Activated T-helper 1 cell treated with anti-CD3 and anti-CD28 coated beads, Interleukin-12 subunit alpha, Interleukin-12 subunit beta, Interleukin-2, Interleukin-4 antibody, amounts not matched to agents 30 ng/mL and 10 ng/mL and 1 ng/mL, durations not matched to agents 14 hours and 24 hours and 36 hours (primary cell): ENCODE measurements at places on chromosomes 1 and 21.

DNA sequence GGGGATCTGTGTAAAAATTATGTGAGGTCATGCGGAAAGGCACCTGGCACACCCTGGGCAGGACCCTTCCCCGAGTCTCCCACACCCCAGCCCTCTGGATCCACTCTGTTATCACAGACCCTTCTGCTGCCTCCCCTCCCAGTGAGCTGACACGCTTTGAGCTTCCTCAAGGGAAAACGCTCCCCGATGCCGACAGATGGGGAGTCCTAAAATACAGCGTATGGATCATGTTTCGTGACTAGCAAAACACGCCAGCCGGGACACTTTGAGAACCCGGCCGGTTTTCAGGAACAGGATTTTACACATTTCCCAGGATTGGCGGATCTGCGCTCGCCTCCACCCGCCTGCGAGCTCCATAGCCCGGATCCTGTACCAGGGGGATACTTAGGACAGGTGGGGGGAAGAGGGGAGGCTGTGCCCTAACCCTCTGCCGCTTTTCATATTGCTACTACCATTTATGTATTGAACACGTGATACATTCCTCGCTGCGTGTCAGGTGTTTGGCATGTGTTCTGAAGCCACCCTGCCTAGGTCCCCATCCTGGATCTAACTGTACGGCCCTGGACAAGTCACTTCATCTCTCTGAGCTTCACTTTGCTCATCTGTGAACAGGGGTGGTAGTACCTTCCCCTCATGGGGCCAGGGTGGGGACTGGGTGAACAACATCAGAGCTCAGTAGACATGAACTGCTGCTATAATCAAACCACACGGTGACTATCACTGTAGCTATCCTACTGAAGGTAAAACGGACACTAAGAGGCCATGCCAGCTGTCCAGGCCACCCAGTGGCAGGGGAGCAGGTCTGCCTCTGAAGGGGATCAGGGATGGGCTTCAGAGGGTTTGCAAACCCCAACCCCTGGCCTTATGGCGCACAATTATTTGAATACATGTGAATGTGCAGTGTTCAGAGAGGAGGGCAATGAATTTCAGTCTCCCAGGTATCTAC, 63.2 kb downstream of the SSBP3 start:
- DNase-seq: no peak
- peaks cover 5% of the 10 kb centered on the region for H3K36me3 ChIP-seq
- no peak overlapping the region for H3K27ac ChIP-seq
- no peaks in the 10 kb centered on the region for H3K27me3 ChIP-seq

- H3K27me3 ChIP-seq: peaks cover 9% of the 10 kb centered on the region
- H3K27ac ChIP-seq: no peak overlapping the region
- no peaks in the 10 kb centered on the region for H3K4me1 ChIP-seq
Observed at GRCh38 chr1:56584910-56585528, 5.7 kb upstream of the PLPP3 start.

DNA sequence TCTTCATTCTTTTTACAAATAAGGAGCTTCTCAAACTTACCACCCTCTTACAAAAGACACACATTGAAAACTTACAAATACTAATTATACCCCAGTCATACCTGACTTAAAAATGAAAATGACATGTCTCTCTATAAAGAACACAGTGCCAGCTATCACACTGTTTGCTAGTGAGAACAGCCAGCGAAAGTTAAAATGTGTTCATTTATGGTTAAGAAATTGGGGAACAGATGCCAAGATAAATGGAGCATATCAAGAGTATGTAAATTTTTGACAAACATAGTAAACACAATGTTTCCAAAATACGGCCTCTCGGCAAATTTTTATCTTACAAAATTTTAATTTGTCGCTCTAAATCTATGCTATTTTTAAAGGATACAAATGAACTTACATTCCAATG, 1422.9 kb downstream of the KCNT2 start:
- no peak overlapping the region for H3K27ac ChIP-seq
- no peak for DNase-seq
- H3K4me3 ChIP-seq: no peak overlapping the region
- H3K4me1 ChIP-seq: no peaks in the 10 kb centered on the region
- H3K27me3 ChIP-seq: peaks cover 3% of the 10 kb centered on the region
- no peaks in the 10 kb centered on the region for H3K36me3 ChIP-seq

DNA sequence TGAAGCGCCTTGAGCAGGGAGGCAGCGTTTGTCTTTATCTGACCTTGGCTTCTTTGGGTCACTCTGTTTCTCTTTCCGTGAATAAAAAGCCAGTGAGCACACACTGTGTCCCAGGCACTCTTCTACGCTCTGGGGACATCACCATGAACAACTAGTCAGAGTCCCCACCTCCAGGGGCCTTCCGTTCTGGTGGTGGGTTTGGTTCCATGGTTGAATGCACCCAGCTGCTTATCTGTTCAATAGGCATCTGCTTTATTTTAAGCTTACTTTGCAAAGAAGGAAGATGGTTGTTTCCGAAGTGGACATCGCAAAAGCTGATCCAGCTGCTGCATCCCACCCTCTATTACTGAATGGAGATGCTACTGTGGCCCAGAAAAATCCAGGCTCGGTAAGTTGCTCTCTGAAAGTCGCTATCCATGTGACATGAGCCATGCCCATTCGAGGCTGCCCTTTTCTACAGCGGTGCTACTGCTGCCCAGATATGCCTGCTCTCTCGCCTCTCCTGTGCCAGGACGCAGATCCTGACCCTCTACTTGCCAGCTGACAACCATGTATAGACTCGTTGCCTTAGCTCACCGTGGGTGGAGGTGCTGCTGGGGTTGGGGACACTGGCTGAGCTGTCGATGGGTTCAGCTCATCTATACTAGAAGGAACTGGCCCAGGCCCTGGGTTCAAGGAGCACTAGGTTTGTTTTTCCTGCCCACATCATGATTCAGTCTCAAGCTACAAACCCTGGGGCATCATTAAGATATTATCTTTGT, 5.9 kb downstream of the MX1 start:
- no peak overlapping the region for H3K4me3 ChIP-seq
- H3K4me1 ChIP-seq: peaks cover 73% of the 10 kb centered on the region
- no peaks in the 10 kb centered on the region for H3K27me3 ChIP-seq

- peak overlapping the region; percentile 54 for H3K27ac ChIP-seq
- H3K4me3 ChIP-seq: no peak overlapping the region
- peaks cover 1% of the 10 kb centered on the region for H3K27me3 ChIP-seq
Observed at GRCh38 chr1:153567621-153568366, 2.1 kb upstream of the S100A2 start.

- H3K36me3 ChIP-seq: no peaks in the 10 kb centered on the region
- no peaks in the 10 kb centered on the region for H3K4me1 ChIP-seq
- H3K27me3 ChIP-seq: no peaks in the 10 kb centered on the region
- no peak for DNase-seq
- H3K27ac ChIP-seq: no peak overlapping the region
Observed at GRCh38 chr1:44244986-44245385, 31.7 kb downstream of the DMAP1 start.

DNA sequence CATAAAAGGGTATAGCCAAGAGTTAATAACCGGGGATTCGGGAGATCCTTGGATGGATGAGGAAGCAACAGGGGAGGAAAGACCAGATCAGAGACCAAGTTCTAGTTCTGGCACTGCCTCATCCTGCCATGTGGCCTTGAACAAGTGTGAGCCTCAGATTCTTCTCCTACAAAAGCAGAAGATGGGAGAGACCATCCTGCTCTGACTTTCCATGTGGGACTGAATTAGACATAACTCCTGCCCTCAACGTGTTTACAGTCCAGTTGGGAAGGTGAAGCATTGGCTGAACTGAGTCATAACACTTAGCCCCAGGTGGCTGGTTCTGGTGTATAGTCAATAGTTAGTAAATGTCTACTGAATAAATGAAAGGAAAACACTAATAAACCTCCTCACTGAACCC, 12.1 kb upstream of the CNR2 start:
- no peak for DNase-seq
- peaks cover 6% of the 10 kb centered on the region for H3K27me3 ChIP-seq
- H3K36me3 ChIP-seq: no peaks in the 10 kb centered on the region
- H3K4me3 ChIP-seq: no peak overlapping the region
- H3K27ac ChIP-seq: no peak overlapping the region

DNA sequence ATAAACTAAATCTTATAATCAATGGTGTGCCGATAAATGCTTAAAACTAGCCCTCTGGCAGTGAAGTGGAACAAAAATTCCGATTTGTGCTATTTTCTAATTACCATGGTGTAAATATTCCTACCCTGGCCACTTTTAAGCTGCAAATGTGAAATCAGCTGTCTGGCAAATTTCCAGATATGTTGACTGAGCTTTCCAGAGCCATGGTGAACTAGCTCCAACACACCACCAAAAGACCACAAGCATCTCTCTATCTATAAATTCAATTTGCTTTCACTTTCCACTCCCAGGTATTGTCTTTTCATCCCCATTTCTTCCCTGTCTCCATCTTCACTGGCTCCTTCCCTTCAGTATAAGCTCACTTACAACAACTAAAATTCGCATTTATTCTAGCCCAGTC, 152.3 kb upstream of the RGS18 start:
- no peaks in the 10 kb centered on the region for H3K4me1 ChIP-seq
- H3K27ac ChIP-seq: no peak overlapping the region
- no peaks in the 10 kb centered on the region for H3K27me3 ChIP-seq
- H3K36me3 ChIP-seq: no peaks in the 10 kb centered on the region

DNA sequence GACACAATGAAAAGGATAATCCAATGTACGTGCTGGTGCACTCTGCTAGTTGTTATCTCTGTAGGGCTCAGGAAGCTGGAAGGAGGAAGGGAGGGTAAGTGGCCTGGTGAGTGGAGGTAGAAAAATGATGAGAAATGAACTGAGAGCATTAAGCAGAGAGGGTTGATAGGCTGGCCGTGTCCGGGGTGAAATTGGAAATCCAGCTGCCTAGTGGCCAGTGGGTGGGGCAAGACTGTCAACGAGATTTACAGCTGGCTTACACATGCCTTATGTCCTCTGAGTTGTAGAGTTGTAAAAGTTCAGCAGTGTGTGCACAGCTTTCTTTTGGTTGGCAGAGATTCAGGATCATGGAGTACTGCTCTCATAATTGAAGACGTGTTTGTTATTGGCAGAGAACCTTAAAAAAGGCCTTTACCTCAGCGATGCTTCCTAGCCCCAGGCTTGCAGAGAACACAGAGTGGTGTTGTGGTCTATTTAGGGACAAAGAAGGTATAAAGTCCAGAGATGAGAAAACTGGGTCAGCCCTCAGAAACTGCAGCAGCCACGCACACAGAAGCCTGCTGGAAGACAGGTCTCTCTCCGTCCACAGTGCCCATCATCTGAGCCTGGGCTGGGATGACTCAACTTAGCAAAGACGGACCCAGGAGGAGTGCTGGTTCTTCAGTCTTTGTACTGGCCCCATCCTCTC, 132.4 kb downstream of the EDEM3 start:
- H3K4me3 ChIP-seq: no peak overlapping the region
- H3K27me3 ChIP-seq: no peaks in the 10 kb centered on the region
- H3K36me3 ChIP-seq: no peaks in the 10 kb centered on the region

DNA sequence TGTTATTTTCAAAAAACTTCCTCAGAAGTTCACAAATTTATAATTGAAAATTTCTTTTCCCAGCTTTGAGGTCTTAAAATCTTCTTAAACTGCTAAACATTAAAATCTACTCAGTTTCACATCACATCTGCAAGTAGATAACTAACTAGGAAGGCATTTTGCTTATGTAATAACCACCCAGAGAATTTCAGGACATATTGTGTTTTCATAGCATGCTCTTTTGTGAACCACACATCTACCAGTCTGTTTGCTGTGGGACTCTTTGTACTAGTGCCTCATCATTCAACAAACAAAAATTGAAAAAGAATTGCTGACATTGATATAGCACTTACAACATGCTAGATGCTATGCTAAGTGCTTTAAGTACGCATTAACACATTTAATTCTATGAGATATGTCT, 31.6 kb upstream of the C1orf146 start:
- no peaks in the 10 kb centered on the region for H3K4me1 ChIP-seq
- no peak overlapping the region for H3K4me3 ChIP-seq
- H3K27ac ChIP-seq: no peak overlapping the region
- H3K27me3 ChIP-seq: peaks cover 3% of the 10 kb centered on the region

- H3K4me3 ChIP-seq: no peak overlapping the region
- H3K27ac ChIP-seq: no peak overlapping the region
- peaks cover 4% of the 10 kb centered on the region for H3K27me3 ChIP-seq
- DNase-seq: no peak
- peaks cover 6% of the 10 kb centered on the region for H3K4me1 ChIP-seq
- no peaks in the 10 kb centered on the region for H3K36me3 ChIP-seq
Observed at GRCh38 chr1:56525489-56526041, 53.8 kb downstream of the PLPP3 start.

GRCh38 chr1:242411901-242412300, 112.6 kb downstream of the PLD5 start:
- no peak overlapping the region for H3K4me3 ChIP-seq
- no peaks in the 10 kb centered on the region for H3K27me3 ChIP-seq
- H3K36me3 ChIP-seq: no peaks in the 10 kb centered on the region

DNA sequence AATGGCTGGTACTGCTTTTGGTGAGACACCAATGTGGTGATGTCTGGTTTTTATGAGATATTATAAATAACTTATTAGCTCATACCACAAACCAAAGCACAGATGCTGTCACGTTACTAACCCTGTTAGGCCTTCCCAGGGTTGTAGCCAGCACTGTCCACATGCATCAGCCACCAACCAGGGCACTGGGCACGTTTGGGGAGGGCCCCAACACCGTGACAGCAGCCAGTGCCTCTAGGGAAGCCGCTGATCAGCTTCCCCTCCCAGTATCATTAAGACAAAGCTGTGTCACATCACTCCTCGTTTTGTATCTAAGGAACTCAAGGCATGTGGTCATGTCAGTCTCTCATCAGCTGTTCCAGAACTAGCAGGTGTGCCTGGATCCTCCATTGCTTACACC, 13.9 kb downstream of the URB1 start:
- DNase-seq: no peak
- H3K36me3 ChIP-seq: peaks cover 40% of the 10 kb centered on the region
- H3K4me3 ChIP-seq: no peak overlapping the region
- no peaks in the 10 kb centered on the region for H3K27me3 ChIP-seq
- H3K27ac ChIP-seq: no peak overlapping the region
- H3K4me1 ChIP-seq: no peaks in the 10 kb centered on the region

DNA sequence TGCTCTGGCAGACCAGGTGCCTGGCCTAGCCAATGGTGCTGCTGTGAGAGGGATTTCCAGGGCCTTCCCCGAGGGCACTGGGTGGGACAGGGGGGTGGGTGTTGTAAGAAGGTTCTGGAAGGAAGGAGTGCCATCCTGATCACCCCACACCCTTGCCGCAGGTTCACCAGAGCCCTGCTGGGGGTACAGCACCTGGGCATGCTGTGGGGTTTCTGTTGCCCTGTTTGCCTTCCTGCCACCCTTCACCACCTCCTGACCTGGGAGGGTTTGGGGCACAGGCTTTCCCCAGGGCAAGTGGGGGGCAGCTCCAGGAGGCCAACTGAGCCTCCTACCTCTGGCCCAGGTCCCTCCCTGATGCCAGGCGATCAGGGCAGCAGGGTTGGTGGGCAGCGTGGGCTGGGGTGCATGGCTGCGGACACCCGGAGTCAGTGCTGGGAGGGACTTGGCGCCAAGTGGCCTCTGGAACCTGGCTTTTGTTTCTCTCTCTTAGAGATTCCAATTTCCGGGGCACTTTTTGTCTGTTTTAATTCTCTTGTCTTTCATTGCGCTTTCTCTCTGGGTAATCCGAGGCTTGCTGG, 318.8 kb downstream of the PTPRU start:
- H3K4me1 ChIP-seq: no peaks in the 10 kb centered on the region
- no peak overlapping the region for H3K27ac ChIP-seq
- H3K27me3 ChIP-seq: no peaks in the 10 kb centered on the region
- H3K4me3 ChIP-seq: no peak overlapping the region
- DNase-seq: no peak
- H3K36me3 ChIP-seq: no peaks in the 10 kb centered on the region

GRCh38 chr1:232893481-232894313, 56.7 kb upstream of the NTPCR start:
- peaks cover 2% of the 10 kb centered on the region for H3K36me3 ChIP-seq
- H3K4me1 ChIP-seq: peaks cover 8% of the 10 kb centered on the region

- H3K36me3 ChIP-seq: no peaks in the 10 kb centered on the region
- H3K27ac ChIP-seq: no peak overlapping the region
- no peaks in the 10 kb centered on the region for H3K4me1 ChIP-seq
- peaks cover 21% of the 10 kb centered on the region for H3K27me3 ChIP-seq
- no peak overlapping the region for H3K4me3 ChIP-seq
Observed at GRCh38 chr1:222781251-222781650, 33.6 kb upstream of the DISP1 start.
